ENCODE measurements at places on chromosomes 1 and 21. TPM values are rescaled to one million over a fixed set of nuclear protein-coding genes. Genes with fewer than 3 reads are reported as not detected.

The EDN2 gene
- 41.6 TPM for total RNA-seq

The SMCP gene
- total RNA-seq = not detected

The DNAJC11 gene
- 31.0 TPM for total RNA-seq

The BEND5 gene
- not detected for total RNA-seq

The NR5A2 gene
- 2.4 TPM for total RNA-seq

The GLIS1 gene
- 0.12 TPM for total RNA-seq

The CELF3 gene
- not detected for total RNA-seq

The ZFYVE9 gene
- total RNA-seq = 10.4 TPM

The PEAR1 gene
- total RNA-seq = 5.9 TPM

The UMODL1 gene
- total RNA-seq = not detected

The FCRL5 gene
- total RNA-seq = not detected

The CTTNBP2NL gene
- 7.1 TPM for total RNA-seq

The LHX8 gene
- total RNA-seq = 1.3 TPM

The CHRM3 gene
- 0.03 TPM for total RNA-seq

The VSIG8 gene
- total RNA-seq = 0.08 TPM

The C1orf115 gene
- total RNA-seq = 4.6 TPM

The FABP3 gene
- not detected for total RNA-seq

The ANKRD45 gene
- total RNA-seq = 0.14 TPM

The SASS6 gene
- total RNA-seq = 3.7 TPM

The DOP1B gene
- 5.2 TPM for total RNA-seq

The LAX1 gene
- total RNA-seq = not detected

The ZNF648 gene
- not detected for total RNA-seq

The IGSF21 gene
- total RNA-seq = not detected

The MINDY1 gene
- 2.6 TPM for total RNA-seq

The TMEM200B gene
- 0.08 TPM for total RNA-seq

The MFAP2 gene
- 0.95 TPM for total RNA-seq

The ZBED6 gene
- total RNA-seq = 2.7 TPM

The LYPD8 gene
- 0.20 TPM for total RNA-seq

The CELA3A gene
- not detected for total RNA-seq

The CRYAA gene
- total RNA-seq = not detected
